B cell (primary cell): ENCODE measurements at places on chromosomes 12 and 14. TPM values are rescaled to one million over a fixed set of nuclear protein-coding genes. Genes with fewer than 3 reads are reported as not detected.

DNA sequence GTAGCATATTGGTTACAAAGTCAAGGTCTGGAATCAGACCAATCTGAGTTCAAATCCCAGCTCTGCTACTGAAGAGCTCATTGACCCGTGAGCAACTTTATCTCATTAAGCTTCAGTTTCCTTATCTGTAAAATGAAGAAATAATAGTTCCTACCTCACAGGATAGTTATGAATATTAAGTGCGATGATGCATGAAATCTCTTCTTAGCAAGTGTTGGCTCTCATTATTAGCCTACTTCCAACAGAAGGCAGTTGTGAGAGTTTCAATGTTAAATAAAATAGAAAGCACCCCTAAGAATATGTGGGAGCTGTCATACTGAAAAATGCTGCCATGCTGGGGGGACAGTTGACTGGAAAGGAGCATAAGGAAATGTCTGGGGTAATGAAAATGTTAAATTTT is 39.0 kb upstream of the ITPR2 start:
- H3K4me1 ChIP-seq: no peaks in the 10 kb centered on the region
- no peak overlapping the region for H3K4me3 ChIP-seq

GRCh38 chr12:51217133-51217967 is 512 bp downstream of the POU6F1 start:
- H3K27me3 ChIP-seq: no peaks in the 10 kb centered on the region
- peak overlapping the region; percentile 85 for H3K27ac ChIP-seq
- peak overlapping the region; percentile 86 for H3K4me3 ChIP-seq
- DNase-seq: peak; percentile 78

DNA sequence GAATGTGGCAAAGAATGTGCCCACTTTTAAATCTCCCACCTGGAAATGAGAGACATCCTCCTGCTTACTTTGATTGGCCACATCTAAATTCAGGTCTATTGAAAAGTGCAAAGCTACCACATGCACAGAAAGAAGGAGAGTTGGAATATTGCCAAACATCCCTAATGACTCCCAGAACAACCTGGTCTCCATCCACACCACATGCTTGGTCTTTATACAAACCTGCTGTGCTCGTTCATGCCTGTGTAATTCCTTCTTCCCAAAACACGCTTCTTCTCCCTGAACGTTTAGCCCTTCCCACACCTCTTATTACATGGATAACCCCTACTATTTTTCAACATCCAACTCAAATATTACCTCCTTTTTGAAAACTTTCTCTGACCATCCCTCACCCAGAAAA is 66.2 kb upstream of the BCL2L14 start:
- H3K27me3 ChIP-seq: no peaks in the 10 kb centered on the region
- H3K4me1 ChIP-seq: peaks cover 25% of the 10 kb centered on the region

DNA sequence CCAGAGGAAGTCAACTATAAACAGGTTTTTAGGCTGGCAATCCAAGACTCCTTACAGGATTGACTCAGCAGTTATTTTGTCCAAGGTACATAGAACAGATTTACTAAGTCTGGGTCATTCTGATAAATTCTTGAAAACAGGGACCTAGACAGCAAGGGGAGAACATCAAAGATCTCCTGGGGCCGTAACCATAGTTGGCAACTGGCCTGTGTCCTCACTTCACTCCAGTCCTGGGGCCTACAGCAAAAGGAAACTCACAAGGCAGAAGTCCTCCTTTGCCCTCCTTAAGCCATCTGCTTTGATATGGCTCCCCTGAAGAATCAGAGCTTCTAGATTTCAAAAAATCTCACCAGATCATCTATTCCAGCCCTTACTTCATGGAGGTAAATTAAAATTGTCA is 207.2 kb upstream of the IGF1 start:
- H3K4me3 ChIP-seq: no peak overlapping the region
- no peak for DNase-seq
- H3K4me1 ChIP-seq: no peaks in the 10 kb centered on the region
- no peak overlapping the region for H3K27ac ChIP-seq
- no peaks in the 10 kb centered on the region for H3K27me3 ChIP-seq
- no peaks in the 10 kb centered on the region for H3K36me3 ChIP-seq

ALDH1L2 gene
- 0.04 and 0.13 TPM in 2 replicates for polyA plus RNA-seq

GRCh38 chr12:92058664-92059063 is 87.0 kb downstream of the BTG1 start:
- DNase-seq: no peak
- H3K27me3 ChIP-seq: no peaks in the 10 kb centered on the region
- peaks cover 39% of the 10 kb centered on the region for H3K4me1 ChIP-seq
- H3K4me3 ChIP-seq: no peak overlapping the region

DNA sequence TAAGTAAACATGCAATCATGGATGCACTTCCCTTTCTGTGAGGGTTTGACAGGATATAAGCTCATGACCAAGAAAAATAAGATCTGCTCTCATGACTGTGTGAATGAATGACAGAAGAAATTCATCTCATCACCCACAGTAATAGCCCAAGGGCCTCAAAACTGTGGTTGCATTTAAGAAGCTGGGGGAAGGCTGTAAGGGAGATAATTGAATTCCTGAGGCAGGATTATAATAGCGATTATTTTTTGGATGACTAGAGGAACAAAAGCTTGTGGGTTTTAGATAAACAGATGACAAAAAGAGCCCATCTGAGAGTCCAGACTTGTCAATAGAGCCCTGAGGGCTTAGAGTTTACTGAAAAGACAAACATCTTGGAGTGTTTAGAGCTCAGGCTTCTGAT is 161.2 kb downstream of the NTF3 start:
- no peaks in the 10 kb centered on the region for H3K36me3 ChIP-seq
- H3K27me3 ChIP-seq: no peaks in the 10 kb centered on the region
- H3K4me1 ChIP-seq: no peaks in the 10 kb centered on the region

DNA sequence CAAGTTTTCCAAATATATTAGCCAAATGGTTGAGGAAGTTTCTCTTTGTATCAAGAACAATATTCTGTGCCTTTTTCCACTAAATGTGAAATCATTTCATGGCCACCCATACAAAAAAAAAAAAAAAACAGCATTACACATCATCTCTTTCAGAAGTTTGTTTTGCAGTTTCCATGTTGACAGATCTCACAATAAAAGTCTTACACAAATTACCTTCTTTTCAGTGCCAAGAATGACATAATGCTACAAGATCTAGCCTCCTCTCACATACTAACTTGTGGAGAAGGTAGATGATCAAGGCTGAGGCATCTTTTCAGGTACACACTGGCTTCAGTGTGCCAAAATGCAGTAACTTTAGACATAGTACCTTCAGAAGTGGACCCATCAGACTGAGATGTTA is 35.3 kb downstream of the PRKD1 start:
- H3K4me3 ChIP-seq: no peak overlapping the region
- H3K27ac ChIP-seq: no peak overlapping the region
- H3K4me1 ChIP-seq: no peaks in the 10 kb centered on the region
- no peaks in the 10 kb centered on the region for H3K27me3 ChIP-seq

DNA sequence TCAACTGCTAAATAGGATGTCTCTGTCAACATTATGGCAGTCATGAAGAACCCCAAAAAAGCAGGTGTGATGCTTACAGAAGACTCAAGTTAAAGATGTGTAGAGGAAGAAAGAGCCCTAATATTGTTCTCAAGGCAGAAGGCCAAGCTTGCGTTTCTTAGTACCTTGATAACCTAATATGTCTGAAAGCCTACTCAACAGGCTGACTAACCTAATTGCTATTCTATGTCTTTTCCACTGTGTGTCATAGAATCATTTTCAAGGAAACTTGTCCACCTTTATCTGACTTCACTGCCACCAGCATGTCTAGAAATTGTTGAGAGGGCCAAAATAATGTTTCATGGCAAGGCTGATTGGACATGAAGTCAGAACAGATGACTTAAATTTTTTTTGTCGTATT is 373.2 kb downstream of the BTG1 start:
- H3K27me3 ChIP-seq: no peaks in the 10 kb centered on the region
- H3K27ac ChIP-seq: no peak overlapping the region
- H3K36me3 ChIP-seq: no peaks in the 10 kb centered on the region

PELI2 gene
- polyA plus RNA-seq: 5.7 and 7.6 TPM in 2 replicates

DNA sequence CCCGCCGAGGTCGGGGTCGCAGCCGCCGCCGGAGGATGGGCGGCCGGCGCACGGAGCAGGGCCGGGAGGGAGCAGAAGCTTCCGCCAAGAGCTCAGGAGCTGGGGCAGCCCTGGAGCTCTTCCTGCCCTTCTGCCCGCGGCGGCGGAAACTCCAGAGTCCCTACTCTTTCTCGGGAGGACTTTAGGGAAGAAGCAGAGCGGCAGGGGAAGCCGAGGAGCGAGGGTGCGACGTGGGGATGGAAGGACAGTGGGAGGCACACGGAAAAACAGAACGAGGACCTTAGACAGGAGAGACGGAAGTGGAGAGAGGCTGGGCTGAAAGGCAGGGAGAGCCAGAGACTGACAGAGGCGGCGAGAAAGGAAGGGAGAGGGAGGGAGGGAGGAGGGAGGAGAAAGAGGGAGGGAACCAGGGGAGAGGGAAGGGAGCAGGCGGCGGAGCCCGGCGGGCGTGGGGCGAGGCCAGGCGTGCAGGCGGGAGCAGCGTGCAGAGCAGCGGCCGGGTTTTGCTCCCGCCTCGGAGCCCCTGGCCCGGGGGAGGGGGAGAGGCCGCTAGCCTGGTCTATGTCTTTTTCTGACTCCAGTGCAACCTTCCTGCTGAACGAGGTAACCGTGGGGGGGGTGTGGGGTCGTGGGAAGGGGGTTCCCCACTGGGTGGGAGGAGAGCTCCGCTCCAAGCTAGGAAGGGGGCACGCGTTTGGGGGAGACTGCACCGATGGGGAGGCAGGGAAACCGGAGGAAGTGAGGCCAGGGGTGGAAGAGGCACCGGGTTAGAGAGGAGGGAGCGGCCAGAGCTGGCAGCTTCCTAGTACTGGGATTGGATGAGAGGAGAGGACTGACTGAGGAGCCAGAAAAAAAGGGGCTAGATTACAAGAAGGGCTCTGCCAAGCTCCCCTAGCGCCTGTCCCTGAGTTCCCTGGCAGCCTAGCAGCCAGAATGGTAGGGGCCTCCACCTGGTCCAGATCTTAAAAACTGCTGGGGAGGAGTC is 2.9 kb upstream of the CACNB3 start:
- peaks cover 30% of the 10 kb centered on the region for H3K4me1 ChIP-seq
- DNase-seq: peak; percentile 61
- H3K4me3 ChIP-seq: peak overlapping the region; percentile 38
- H3K27ac ChIP-seq: peak overlapping the region; percentile 32
- peaks cover 23% of the 10 kb centered on the region for H3K27me3 ChIP-seq

DNA sequence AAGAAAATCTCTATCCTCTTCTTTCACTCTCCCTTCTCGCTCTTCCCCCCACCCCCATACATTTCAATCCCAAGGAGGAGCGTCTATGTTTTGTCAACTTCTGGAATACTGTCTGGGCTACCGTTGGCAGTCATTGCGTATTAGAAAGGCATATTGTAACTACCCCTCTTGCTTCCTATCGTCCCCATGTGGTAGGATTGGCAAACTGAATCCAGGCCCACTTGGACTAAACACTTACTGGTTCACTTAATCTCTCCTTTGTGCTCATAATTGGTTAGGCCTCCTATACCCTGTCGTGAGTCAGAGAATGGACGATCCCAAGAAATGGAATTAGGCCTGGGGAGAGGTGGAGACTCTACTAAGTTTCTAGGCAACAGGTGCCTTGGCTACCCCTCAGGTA is 68.8 kb upstream of the SLC8A3 start:
- peaks cover 7% of the 10 kb centered on the region for H3K4me1 ChIP-seq
- H3K4me3 ChIP-seq: no peak overlapping the region
- no peaks in the 10 kb centered on the region for H3K36me3 ChIP-seq
- peaks cover 26% of the 10 kb centered on the region for H3K27me3 ChIP-seq
- DNase-seq: peak; percentile 34

DNA sequence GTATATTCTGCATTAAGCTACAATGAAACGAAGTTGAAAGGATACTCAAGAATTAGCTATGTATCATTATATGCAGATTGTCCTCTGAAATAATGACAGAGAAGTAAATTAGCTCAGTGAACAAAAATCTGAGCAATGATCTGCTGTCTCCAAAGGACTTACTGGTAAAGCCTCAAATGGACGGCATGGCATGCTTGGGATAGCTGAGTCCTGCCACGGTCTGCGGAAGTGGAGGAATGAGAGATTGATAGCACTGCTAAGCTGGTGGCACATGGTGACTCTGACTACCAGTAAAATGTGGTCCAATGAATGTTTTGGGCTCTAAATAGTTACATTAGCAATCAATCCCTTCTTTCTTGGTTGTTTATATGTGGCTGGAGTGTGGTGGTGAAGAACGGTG is 3.7 kb upstream of the DENND5B start:
- peaks cover 39% of the 10 kb centered on the region for H3K4me1 ChIP-seq
- DNase-seq: no peak
- no peaks in the 10 kb centered on the region for H3K36me3 ChIP-seq
- no peaks in the 10 kb centered on the region for H3K27me3 ChIP-seq

DNA sequence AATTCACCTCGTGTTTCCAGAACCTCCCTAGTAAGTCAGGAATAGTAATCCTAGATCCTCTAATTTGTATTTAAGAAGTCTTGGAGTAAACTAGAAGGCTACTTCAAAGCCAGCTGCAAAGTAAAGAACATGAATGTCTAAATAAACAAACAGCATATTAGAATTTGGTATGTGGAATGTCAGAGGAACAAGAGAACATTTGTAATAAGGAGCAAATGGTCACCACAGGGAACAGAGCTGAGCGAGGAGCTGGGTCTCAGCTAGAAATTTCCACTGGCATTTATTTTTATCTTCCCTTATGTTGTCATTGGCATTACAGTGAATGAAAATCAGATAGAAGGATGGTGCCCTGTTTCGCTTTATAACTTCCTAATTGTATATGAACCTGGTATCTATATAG is 50.2 kb downstream of the FRMD6 start:
- no peaks in the 10 kb centered on the region for H3K36me3 ChIP-seq
- no peaks in the 10 kb centered on the region for H3K4me1 ChIP-seq
- H3K27me3 ChIP-seq: no peaks in the 10 kb centered on the region

GRCh38 chr12:63419154-63419553 is 249.1 kb downstream of the DPY19L2 start:
- H3K27me3 ChIP-seq: no peaks in the 10 kb centered on the region
- no peak for DNase-seq
- H3K36me3 ChIP-seq: no peaks in the 10 kb centered on the region
- H3K27ac ChIP-seq: no peak overlapping the region
- no peak overlapping the region for H3K4me3 ChIP-seq

- no peak overlapping the region for H3K4me3 ChIP-seq
- H3K4me1 ChIP-seq: peaks cover 14% of the 10 kb centered on the region
- H3K27ac ChIP-seq: no peak overlapping the region
- H3K27me3 ChIP-seq: no peaks in the 10 kb centered on the region
These were observed 2.0 kb downstream of the ADCY6 start for GRCh38 chr12:48786591-48787544.

GRCh38 chr14:28661171-28661772 is 105.3 kb upstream of the FOXG1 start:
- H3K36me3 ChIP-seq: no peaks in the 10 kb centered on the region
- H3K4me1 ChIP-seq: no peaks in the 10 kb centered on the region
- no peak for DNase-seq
- no peak overlapping the region for H3K4me3 ChIP-seq
- H3K27ac ChIP-seq: no peak overlapping the region
